ENCODE measurements at places on chromosomes 7 and 10.
A peak's percentile ranks its signal among the peaks of the same experiment; 100 is the strongest.

DNA sequence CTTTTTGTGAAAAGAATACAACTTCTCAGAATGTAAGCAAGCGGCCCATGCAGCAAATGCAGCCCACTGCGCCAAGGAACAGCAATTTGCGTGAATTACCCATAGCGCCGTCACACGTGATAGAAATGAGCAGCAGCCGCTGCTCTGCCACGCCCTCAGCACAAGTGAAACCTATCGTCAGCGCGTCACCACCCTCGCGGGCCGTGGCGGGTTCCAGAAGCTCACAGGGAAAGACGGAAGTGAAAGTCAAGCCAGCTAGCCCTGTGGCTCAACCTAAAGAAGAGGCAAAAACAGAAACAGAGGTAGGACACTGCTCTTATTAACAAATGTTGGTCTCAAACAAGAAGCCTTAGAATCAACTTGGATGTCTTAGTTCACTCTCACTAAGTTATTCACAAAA lies 70.5 kb downstream of the SHH start:
- DNase-seq: no peak

- DNase-seq: no peak
These were observed 28.9 kb downstream of the PHYH start for GRCh38 chr10:13270877-13271551.

DNA sequence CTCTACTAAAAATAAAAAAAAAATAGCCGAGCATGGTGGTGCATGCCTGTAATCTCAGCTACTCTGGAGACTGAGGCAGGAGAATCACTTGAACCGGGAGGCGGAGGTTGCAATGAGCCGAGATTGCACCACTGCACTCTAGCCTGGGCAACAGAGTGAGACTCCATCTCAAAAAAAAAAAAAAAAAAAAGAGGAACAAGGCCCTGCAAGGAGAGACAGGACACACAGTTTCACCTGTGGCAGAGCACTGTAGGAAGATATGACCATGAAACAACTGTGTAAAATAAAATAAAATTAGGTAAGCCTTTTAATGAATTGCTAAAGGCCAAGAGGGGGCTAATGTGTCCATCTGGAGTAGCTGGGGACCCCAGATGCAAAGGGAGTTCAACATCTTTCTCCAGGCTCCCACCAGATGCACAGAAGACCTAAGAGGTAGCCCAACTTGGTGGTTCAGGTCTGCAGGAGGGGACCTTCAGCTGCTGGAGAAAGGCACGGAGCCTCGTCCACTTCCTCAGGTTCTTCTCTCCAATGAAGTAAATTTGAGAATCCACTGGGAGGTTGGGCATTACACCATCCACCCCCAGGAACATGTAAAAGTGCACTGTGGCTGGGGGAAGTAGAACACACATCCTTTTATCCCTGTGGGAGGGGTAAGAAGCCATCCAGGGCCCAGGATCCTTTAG lies 12.7 kb downstream of the PPIF start:
- no peak for DNase-seq

- DNase-seq: no peak
These were observed 54.3 kb downstream of the SMKR1 start for GRCh38 chr7:129556607-129557133.

DNA sequence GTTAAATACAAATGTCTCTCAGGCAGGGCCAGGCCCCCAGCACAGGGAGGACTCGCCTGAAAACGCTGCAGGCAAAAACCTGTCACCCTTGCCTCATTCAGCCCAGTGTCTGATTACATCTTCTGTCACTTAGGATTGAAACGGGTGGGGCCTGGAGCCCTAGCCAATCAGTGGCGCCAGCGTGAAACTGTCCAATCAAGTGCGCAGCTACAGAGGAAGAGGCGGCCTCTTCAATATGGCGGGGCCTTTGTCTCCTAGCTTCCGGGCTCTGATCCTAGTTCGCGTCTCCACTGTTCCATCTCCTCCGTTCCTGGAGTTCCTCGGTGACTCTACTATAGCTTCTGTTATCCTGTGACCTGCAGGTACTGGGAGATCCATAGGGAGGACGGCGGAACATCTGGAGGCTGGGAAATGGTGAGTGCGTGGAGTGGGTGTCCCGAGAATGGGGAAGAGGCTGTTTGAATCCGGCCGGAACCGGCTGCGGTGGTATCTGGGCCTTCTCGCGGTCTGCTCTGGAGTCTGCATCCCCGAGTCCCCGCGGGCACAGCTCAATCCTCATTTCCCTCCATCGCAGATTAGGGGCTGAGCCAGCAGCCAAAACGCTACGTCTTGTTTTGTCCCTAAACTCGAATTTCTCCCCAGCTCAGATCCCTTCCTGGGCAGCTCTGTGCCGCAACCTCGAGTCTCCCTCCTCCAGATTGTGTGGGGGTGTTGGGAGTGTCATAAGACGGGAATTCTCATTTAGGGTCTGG lies at the start of gene ZNF736:
Gene ZNF736, plus strand, starts transcription at position 222 of the 752 bp plus-strand sequence. Its CDS starts 190 bp downstream, at position 412.
- DNase-seq: peak; percentile 97

- no peak for DNase-seq
These were observed 40.5 kb upstream of the TMEM273 start for GRCh38 chr10:49228677-49229076.

- peak; percentile 49 for DNase-seq
These were observed 4.2 kb upstream of the RPEL1 start for GRCh38 chr10:103241262-103242011.

DNA sequence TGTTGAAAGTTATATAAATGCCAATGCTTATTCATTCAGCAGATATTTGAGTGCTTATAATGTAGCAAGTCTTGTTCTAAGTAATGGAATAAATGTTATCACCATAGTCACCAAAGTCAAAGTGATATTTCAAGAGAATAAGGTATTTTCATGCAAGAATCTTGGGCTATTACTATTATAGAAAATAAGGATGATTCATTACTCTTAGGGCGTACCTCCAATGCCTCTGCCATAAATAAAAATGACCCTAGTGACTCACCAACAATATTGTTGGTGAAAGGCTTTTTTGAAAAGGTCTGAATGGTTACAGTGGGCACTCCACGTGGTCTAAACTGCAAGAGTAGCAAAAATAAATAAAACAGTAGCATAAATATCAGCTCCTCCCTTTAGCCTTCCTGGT lies 68.4 kb downstream of the RALA start:
- DNase-seq: peak; percentile 34

DNA sequence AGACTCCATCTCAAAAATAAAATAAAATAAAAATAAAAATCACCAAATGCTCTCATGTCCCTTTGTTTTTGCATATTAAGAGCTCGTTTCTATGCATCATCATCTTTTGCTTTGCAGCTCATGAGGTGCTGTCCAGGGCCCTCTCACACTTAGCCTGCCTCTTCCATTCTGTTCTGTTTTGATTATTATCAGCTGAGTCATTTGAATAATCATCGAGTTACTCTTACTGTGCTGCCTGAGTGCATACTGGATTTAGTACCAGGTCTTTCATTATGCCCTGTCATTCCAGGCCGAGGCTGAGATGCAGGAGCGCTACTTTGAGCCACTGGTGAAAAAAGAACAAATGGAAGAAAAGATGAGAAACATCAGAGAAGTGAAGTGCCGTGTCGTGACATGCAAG lies 33.0 kb downstream of the UCMA start:
- peak; percentile 33 for DNase-seq

DNA sequence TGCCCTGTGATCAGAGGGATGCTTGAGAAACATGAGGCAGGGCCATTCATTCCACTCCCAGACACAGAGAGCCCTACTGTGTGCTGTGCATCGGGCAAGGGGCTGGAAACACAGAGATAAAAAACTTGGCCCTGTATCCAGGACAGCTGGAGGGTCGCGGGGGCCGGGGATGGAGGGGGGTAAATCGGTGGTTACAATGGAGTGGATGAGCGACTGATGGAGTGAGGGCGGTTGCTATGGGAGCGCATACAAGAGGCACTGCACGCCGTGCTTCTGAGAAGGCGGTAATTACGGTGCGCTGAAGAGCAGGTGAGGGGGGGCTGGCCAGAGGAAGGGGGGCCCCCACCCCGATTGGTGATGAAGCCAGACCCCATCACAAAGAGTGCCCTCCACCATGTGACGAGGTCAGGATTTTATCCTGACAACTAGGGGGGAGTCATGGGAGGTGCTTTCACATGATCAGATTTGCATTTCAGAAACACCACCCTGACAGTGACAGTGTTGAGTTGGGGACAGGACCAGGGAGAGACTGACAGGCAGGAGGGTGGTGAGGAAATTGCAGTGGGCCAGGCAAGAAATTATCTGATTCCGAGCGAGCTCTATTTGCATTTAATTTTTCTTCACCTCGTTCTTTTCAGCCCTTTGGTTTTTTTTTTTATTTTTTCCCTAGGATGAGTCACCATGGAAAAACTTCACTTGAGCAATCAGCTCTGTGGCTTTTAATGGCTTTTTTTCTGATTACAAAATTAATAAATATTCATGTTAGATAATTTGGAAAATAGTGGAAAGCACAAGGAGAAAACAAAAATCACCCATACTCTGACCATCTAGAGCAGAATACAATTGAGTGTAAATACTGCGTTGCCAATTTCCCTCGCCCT lies 7.8 kb downstream of the CPA5 start:
- DNase-seq: peak; percentile 67

DNA sequence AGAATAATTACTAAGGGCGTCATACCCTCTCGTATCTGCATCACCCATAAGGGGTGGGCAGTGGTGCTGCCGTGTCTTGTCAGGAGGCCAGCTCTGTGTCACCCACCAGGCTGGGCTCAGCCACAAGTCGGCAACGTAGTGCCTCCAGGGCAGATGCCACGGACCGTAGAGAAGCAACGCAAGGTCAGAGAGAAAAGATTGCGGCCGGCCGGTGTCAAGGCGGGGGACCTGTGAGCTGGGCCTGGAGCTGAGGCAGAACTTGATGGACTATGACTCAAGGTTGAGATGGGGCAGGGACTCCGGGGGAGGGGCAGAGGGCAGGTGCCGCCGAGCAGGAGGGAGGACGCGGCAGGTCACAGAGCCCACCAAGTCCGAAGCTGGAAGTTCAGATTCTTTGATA lies 29.5 kb downstream of the FOXK1 start:
- no peak for DNase-seq

DNA sequence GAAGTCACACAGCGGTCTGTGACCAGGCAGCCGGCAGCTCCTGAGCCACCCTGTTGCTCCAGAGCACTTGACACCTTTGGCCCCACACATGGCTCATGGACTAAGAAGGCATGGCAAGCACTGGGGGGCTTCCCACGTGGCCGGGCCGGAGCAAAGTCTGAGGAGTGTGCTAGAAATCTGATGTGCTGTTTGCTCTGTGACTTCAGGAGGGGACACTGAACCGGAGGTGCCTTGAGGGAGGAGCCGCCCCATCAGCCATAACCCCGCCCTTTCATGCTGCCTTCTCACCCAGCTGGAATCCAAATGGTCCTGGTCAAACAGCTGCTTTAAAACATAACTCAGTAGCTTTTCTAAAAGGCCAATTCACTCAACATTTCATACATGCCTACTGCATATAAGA lies 33.5 kb downstream of the PROSER2 start:
- no peak for DNase-seq

GRCh38 chr7:17029150-17029549 lies 147.4 kb upstream of the AGR3 start:
- no peak for DNase-seq

DNA sequence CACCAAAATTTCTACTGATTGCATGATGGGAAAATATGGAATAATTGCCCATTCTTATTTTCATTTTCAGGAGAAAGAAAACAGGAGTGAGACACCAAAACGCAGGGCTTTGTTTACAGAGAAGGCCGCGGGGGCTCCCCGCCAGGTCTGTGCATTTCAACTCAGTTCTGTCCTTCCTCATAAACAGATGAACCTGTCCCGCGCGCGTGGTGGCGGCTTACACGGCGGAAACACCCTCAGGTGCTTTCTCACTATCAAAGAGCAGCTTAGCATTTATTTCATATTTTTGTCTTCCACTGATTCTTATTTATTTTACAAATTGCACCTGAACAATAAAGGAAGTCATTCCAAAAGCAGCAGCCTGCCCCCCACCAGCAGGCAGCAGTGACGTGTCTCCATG lies 579.4 kb downstream of the PTPRN2 start:
- DNase-seq: no peak

GRCh38 chr7:69654849-69655707 lies 56.8 kb downstream of the AUTS2 start:
- no peak for DNase-seq

DNA sequence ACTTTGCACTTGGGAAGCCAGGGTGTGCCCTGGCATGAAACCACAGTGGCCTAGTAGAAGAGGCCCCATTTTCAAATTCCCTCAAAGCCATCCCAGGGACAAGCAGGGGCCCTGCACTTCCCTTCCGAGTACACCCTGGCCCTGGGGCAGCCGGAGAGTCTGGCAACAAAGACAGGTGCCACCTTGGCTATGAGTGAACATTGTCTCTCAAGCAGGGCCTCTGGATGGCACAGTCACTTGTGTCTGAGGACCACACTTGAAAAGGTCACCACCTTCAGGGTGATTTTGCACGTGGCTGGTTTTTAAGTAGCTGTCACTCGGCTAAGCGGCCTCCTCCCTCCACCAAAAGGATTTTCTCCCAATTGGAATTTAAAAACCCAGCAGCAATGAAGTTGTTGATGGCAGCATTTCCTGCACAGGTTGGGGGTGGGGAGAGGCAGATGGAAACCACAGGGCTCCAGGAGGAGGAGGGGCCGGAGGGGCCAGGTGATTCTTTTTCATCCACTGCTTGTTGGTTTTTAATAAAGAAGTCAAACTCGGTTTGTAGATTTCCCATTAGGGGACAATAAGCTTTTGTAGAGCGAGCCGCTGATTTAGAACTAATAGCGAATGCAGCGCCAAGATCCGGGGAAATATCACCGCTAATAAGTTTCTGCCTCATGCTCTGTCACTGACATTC lies 33.9 kb downstream of the C10orf105 start:
- no peak for DNase-seq

- no peak for DNase-seq
These were observed 50.4 kb downstream of the RBM33 start for GRCh38 chr7:155694851-155695250.

DNA sequence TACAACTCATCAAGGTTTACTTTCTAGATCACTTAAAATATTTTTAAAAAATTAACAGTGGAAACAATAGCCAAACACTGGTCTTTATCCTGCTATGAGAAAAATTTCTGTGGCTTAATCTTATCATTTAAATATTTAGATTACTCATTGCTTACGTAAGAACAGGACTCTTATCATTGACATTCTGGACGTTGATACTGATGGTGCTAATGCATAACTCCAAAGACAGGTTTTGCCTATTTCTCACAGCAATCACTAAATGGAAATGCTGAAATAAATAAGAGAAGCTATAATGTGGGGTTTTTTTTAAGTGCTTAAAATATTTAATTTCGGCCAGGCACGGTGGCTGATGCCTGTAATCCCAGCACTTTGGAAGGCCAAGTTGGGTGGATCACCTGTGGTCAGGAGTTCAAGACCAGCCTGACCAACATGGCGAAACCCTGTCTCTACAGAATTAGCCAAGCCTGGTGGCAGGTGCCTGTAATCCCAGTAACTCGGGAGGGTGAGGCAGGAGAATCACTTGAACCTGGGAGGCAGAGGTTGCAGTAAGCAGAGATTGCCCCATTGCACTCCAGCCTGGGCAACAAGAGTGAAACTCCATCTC lies 195.0 kb downstream of the HGF start:
- DNase-seq: peak; percentile 8

DNA sequence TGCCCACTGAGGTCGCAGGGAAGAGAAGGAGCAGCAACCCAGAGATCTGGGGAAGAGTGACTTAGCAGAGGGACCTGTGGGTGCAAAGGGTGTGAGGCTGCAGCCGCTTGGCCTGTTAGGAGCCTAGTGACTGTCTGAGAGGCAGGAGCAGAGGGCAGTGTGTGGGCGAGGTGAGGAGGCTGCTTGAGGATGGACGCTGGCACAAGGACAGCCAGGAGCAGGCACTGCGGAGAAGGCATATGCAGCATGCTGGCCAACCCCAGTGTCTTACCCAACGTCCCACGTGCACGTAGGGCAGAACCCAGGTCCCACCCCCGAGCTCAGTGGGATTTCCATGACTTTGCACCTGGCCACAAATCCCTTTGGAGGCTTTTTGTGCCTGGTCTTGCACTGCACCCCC lies 54.1 kb downstream of the C10orf105 start:
- no peak for DNase-seq

- DNase-seq: no peak
These were observed 154.0 kb downstream of the TCF7L2 start for GRCh38 chr10:113104047-113104446.
